ENCODE measurements at places on chromosomes 4 and X. TPM values are rescaled to one million over a fixed set of nuclear protein-coding genes. Genes with fewer than 3 reads are reported as not detected.

- peak overlapping the region; percentile 50 for H3K27ac ChIP-seq
- no peak for DNase-seq
- no peaks in the 10 kb centered on the region for H3K36me3 ChIP-seq
These were observed 66.4 kb upstream of the GPR174 start for GRCh38 chrX:79078114-79078513.

- H3K27ac ChIP-seq = no peak overlapping the region
- no peaks in the 10 kb centered on the region for H3K27me3 ChIP-seq
- no peaks in the 10 kb centered on the region for H3K36me3 ChIP-seq
- no peak for DNase-seq
- no peak overlapping the region for H3K4me3 ChIP-seq
- no peaks in the 10 kb centered on the region for H3K4me1 ChIP-seq
These were observed 195.7 kb downstream of the SPATA18 start for GRCh38 chr4:52246827-52247226.

DNA sequence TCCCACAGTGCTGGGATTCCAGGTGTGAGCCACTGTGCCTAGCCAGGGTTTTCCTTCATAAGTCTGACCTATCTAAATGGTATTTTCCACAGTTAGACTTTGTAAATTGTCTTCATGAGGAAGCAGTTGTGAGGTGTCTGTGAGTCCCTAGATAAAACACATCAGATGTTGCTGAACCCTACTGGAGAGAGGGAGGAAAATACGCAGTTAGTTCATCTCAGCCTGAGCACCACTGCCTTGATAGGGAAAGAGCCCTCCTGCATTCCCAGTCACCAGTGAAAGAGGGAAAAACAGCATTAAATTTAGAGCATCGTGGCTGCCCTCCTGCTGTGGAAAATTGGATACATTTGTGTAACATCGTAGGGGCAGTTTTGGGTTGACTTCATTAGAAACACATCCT is 31.7 kb upstream of the CLDN34 start:
- no peak overlapping the region for H3K27ac ChIP-seq
- no peaks in the 10 kb centered on the region for H3K36me3 ChIP-seq
- DNase-seq = no peak
- H3K4me3 ChIP-seq = no peak overlapping the region
- peaks cover 10% of the 10 kb centered on the region for H3K27me3 ChIP-seq

DNA sequence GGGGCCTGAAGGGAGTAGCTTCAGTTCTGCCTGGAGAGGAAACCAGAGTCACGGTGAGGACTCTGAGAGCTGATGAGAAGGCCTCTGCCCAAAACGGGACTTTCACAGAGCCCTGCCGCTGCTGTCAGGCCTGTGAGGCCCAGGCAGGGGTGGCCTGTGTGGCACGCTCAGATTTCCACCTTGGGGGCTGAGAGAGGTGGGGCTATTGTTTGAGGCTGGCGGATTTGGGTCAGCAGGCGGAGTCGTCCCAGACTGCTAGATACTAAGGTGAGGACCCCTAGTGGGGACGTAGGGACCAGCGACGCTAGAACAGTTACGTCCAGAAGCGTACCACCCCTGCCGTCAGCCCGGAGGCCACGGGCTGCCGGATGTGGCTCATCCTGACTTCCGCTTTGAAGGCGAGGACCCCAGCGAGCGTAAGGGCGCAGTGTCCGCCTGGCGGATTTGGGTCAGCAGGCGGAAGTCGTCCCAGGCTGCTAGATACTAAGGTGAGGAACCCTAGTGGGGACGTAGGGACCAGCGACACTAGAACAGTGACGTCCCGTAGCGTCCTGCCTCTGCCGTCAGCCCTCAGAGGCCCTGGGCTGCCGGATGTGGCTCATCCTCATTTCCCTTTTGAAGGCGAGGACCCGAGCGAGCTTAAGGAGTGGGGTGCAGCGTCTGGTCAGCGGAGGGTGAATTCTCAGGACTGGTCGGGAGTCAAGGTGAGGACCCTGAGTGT is at the start of gene MAGEB1:
TSS of gene MAGEB1 (plus strand) at position 378 of the 721 bp plus-strand sequence. CDS start 3,348 bp downstream, outside the sequence.
- H3K27ac ChIP-seq = no peak within 1 kb of the TSS
- DNase-seq = no peak
- no peaks in the 10 kb centered on the region for H3K36me3 ChIP-seq
- no peak within 1 kb of the TSS for H3K4me3 ChIP-seq
- no peaks in the 10 kb centered on the region for H3K27me3 ChIP-seq
- H3K4me1 ChIP-seq = no peaks in the 10 kb centered on the region

- H3K36me3 ChIP-seq = no peaks in the 10 kb centered on the region
- no peak overlapping the region for H3K27ac ChIP-seq
- no peak for DNase-seq
- H3K4me1 ChIP-seq = no peaks in the 10 kb centered on the region
- no peak overlapping the region for H3K4me3 ChIP-seq
These were observed 118.0 kb downstream of the DRD5 start for GRCh38 chr4:9899306-9900055.

- H3K36me3 ChIP-seq = peaks cover 8% of the 10 kb centered on the region
- DNase-seq = no peak
- H3K27ac ChIP-seq = no peak overlapping the region
- no peak overlapping the region for H3K4me3 ChIP-seq
- H3K4me1 ChIP-seq = peaks cover 4% of the 10 kb centered on the region
These were observed 71.5 kb upstream of the HPRT1 start for GRCh38 chrX:134388161-134389109.

DNA sequence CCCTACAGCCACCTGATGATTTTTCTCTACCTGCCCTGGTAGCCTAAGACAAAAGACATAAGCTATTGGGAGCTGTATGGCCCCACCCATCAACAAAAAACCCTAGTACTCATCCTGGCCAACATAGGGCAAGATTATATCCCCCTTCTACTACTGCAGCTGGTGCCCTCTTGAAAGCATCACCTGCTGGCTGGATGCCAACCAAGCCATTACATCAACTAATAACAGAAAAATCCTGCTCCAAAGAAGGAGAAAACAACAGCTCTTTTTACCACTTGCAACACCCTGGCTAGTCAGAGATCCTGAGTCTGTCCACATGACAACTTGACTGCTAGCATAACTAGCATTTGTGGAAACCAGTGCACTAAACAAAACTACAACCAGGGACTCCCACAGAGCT is 43.6 kb upstream of the UPRT start:
- H3K4me1 ChIP-seq = no peaks in the 10 kb centered on the region
- H3K27ac ChIP-seq = no peak overlapping the region
- no peak overlapping the region for H3K4me3 ChIP-seq
- no peak for DNase-seq
- no peaks in the 10 kb centered on the region for H3K36me3 ChIP-seq

GRCh38 chr4:8191136-8191747 is 7.8 kb upstream of the SH3TC1 start:
- H3K27me3 ChIP-seq = no peaks in the 10 kb centered on the region
- H3K27ac ChIP-seq = no peak overlapping the region
- H3K4me3 ChIP-seq = no peak overlapping the region
- no peak for DNase-seq

DNA sequence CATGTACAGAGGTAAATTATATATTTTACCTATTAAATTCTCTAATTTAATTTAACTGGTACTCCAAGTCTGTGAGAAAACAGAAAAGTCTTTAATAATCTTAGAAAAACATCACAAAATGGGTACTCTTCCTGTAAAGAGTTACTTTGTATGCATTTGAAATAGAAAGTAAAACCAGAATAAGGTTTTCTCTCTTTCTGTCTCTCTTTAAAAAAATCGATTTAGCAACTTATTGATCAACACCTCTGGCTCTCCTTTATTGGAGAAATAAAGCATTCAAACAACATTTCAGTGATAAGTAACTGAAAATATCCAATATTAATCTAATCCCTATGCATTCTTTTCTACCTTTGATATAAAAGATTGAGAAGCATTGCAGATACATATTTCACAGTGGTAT is 27.4 kb downstream of the ATOH1 start:
- no peak overlapping the region for H3K27ac ChIP-seq
- no peak for DNase-seq
- H3K4me1 ChIP-seq = no peaks in the 10 kb centered on the region
- H3K4me3 ChIP-seq = no peak overlapping the region
- no peaks in the 10 kb centered on the region for H3K36me3 ChIP-seq

DNA sequence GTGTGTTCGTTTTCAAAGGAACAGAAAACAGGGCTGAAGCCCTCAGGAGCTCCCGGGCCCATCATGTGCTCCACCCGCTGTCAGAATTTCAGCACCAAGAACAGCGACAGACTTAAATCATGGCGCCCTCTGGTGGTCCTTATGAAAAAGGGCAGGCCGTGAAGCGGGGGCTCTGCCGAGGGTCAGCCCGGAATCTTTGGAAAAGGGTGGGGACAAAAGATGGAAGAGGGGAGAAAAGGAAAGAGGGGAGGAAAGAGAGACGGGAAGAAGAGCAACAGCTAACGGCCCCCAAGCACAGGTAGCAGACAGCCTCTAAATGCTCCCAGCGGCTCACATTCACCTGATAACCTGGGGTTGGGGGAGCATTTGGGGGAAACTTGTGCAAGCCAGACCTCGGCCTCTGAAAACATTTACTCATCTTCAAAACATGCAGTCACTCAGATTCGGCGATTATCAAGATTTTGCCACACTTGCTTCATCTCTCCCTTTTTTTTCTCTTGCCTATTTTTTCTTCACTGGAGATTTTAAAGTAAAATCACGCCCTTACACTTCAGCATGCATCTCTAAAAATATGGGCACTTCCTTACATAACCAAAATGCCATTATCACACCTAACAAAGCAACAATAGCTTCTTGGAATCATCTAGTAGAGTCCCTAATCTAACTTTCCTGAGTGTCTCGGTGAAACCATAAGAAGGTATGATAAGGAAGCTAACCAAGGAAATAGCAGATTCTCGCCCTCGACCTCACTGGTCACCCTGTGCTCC is 28.1 kb upstream of the MAN2B2 start:
- peaks cover 33% of the 10 kb centered on the region for H3K27me3 ChIP-seq
- H3K27ac ChIP-seq = no peak overlapping the region
- no peak overlapping the region for H3K4me3 ChIP-seq
- H3K36me3 ChIP-seq = no peaks in the 10 kb centered on the region

GRCh38 chr4:6622744-6623143 is 17.7 kb upstream of the MRFAP1 start:
- no peak overlapping the region for H3K4me3 ChIP-seq
- no peaks in the 10 kb centered on the region for H3K4me1 ChIP-seq
- no peak overlapping the region for H3K27ac ChIP-seq
- no peaks in the 10 kb centered on the region for H3K27me3 ChIP-seq
- no peak for DNase-seq

DNA sequence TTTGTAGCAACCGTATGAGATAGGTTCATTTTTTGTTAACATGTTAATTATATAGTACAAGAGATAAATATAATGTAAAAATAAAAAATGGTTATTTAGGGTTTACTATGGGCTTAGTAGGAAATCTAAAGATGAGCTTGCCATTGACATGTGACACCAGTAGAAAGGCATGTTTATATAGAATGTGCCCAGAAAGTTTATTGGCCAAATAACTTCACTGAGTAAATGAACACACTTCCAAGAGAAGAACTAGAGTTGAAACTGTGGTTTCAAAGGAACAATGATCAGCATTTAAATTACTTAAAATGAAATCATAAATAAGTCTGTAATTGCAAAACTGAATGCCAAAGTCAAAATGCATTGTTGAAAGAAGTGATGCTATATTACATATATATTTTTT is 503.3 kb downstream of the STPG2 start:
- H3K4me1 ChIP-seq = no peaks in the 10 kb centered on the region
- H3K4me3 ChIP-seq = no peak overlapping the region
- no peak overlapping the region for H3K27ac ChIP-seq
- H3K27me3 ChIP-seq = no peaks in the 10 kb centered on the region

- H3K27ac ChIP-seq = no peak overlapping the region
- DNase-seq = no peak
- no peaks in the 10 kb centered on the region for H3K27me3 ChIP-seq
- no peaks in the 10 kb centered on the region for H3K4me1 ChIP-seq
These were observed 161.7 kb upstream of the RPL34 start for GRCh38 chr4:108458681-108459080.

DNA sequence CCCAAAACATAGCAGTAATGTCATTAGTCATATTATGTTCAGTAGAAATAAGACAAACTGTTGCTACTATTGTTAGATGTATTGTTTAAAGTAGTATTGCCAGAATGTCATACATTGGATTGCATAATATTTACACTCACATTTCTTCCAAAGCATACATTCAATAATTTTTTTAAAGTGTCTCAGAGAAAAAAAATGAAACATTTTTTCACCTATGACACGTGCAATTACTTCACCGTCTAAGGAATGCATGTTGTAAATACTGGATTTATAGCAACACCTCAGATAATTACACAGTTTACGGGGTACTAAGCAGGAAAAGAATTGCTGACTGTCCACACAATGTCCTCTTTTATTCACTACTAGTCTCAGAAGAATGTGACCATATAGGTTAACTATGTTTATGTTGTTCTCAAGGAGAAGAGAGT is 162.1 kb downstream of the PCDH18 start:
- H3K36me3 ChIP-seq = no peaks in the 10 kb centered on the region
- H3K27ac ChIP-seq = no peak overlapping the region
- no peaks in the 10 kb centered on the region for H3K4me1 ChIP-seq

GRCh38 chr4:184715526-184715925 is 18.4 kb downstream of the CENPU start:
- no peak overlapping the region for H3K27ac ChIP-seq
- peaks cover 59% of the 10 kb centered on the region for H3K36me3 ChIP-seq
- no peaks in the 10 kb centered on the region for H3K4me1 ChIP-seq
- no peaks in the 10 kb centered on the region for H3K27me3 ChIP-seq
- DNase-seq = no peak
- no peak overlapping the region for H3K4me3 ChIP-seq

- H3K27me3 ChIP-seq = no peaks in the 10 kb centered on the region
- no peaks in the 10 kb centered on the region for H3K36me3 ChIP-seq
- H3K27ac ChIP-seq = no peak overlapping the region
- DNase-seq = no peak
These were observed 432.9 kb downstream of the GRXCR1 start for GRCh38 chr4:43325220-43325967.

- no peaks in the 10 kb centered on the region for H3K4me1 ChIP-seq
- no peak overlapping the region for H3K27ac ChIP-seq
- no peak overlapping the region for H3K4me3 ChIP-seq
- DNase-seq = no peak
These were observed 86.2 kb upstream of the BLTP1 start for GRCh38 chr4:122065915-122066314.

Gene BEX5
- 8.4 TPM for total RNA-seq

Gene ERAS
- not detected for total RNA-seq

Gene SSX1
- total RNA-seq = not detected

Gene SFRP2
- not detected for total RNA-seq

Gene PAGE2
- total RNA-seq = not detected

Gene ODAPH
- total RNA-seq = 0.27 TPM

Gene PAK3
- 1.5 TPM for total RNA-seq
